ENCODE measurements at places on chromosomes 11 and 22.
A peak's percentile ranks its signal among the peaks of the same experiment; 100 is the strongest.

- DNase-seq = no peak
These were observed 98.0 kb downstream of the PRR5L start for GRCh38 chr11:36394056-36394455.

GRCh38 chr11:47995360-47995769 lies 15.0 kb downstream of the PTPRJ start:
- no peak for DNase-seq

- DNase-seq = no peak
These were observed 8.6 kb downstream of the OR51T1 start for GRCh38 chr11:4890279-4890678.

- no peak for DNase-seq
These were observed 78.1 kb downstream of the CYB5R2 start for GRCh38 chr11:7595016-7595866.

GRCh38 chr11:125263268-125263790 lies 98.8 kb downstream of the PKNOX2 start:
- DNase-seq = peak; percentile 77

All from kidney epithelial cell (primary cell).